H1 (cell line): ENCODE measurements at places on chromosomes 2 and 18. TPM values are rescaled to one million over a fixed set of nuclear protein-coding genes. Genes with fewer than 3 reads are reported as not detected.

DNA sequence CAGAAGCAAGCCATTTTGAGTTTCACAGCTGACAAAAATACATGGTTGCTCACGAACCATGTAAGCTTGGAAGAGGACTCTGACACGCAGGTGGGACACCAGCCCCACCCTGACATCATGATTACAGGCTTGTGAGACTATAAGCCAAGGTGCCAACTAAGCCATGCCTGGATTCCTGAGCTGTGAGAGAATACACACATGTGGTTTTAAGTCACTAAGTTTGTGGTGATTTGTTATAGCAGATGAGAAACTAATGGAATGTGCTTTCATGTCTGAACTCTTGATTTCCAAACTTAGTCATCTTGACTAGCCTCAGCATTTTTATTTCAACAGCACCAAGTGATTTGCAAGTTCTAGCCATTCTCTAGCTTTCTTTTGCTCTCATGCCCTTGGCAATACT is 676.1 kb upstream of the CELF4 start:
- DNase-seq: no peak

DNA sequence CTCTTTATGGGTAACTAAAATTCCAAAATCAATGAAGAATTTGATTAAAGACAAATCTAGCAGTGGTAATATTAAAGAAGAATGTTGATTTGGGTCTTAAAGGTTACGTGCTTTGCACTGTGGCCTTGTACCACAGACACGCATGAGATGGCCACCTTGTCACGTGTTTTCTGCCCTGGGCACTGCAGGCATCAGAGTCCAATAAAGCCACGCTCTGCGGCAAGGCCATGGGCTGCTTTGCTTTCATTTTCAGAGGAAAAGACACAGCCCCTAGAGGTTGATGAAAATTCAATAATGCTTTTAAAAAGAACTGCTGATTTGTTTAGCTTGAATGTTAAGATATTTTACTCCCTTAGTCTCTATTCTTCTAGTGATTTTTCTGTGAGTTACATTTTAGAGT is 30.4 kb downstream of the AOX1 start:
- DNase-seq: no peak

GRCh38 chr2:242088471-242089212 is 219.1 kb downstream of the RTP5 start:
- peak; percentile 46 for DNase-seq

DNA sequence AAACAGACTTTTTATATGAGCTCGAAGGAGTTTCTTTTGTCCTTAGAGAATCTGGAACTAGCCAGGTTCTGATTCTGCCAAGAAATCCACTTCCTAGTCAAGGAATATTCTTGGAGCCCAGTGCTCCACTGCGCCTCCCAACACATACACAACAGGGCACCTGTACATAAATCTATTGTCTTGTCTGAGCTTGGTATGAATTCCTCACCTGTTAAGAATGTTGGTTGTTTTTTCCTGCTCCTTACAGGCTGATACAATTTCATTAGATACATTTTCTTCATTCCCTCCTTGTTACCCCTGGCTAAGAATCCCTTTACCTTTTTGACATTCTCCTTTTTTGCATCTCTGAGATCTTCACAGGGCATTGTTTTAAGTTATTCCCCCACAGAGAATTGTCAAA is 56.0 kb upstream of the FZD7 start:
- no peak for DNase-seq

Gene GKN2
- not detected in 2 replicates for total RNA-seq

Gene TMEM237
- 36.8 and 41.0 TPM in 2 replicates for total RNA-seq

- no peak for DNase-seq
These were observed 324.6 kb downstream of the HRH4 start for GRCh38 chr18:24785019-24785418.

GRCh38 chr2:195488567-195488966 is 168.5 kb upstream of the SLC39A10 start:
- no peak for DNase-seq

- DNase-seq: peak; percentile 64
These were observed 15.4 kb upstream of the MLPH start for GRCh38 chr2:237471438-237472186.

DNA sequence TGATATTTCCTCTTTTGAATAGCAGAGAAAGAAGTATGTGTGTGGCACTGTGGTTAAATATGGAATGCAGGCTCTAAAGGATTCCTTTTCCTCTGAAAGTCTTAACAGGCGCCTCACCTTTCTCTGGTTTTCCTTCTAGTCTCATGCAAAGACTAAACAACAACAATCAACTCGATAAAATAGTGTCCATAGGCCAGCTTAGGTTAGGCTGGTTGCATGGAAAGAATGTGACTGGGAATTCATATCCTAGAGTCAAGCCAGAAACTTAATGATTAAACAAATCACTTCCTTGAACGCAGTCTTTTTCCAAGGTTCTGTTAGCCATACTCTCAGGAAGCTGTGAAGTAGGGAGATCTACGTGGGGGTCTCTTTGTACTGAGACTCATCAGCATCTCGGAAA is 800.8 kb upstream of the ID2 start:
- DNase-seq: no peak

GRCh38 chr18:3306391-3306790 is 44.5 kb downstream of the MYL12B start:
- no peak for DNase-seq

DNA sequence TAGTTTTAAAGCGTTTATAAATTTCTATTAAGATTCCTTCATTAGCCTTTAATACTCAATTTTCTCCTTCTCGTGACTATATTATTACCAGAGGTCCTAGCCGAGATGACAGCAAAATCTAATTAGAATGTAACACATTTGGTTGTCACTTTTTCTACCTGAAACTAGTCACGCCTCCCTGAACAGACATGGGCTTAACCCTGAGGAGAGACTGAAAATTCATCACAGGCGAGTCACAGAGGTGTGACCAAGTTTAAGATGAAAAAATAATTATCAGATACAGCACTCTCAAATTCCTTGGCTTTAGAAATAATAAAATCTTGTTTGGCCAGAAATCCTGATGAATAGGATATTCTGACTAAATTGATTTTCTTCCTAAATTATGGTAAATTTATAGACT is 834.4 kb upstream of the SLC39A10 start:
- no peak for DNase-seq

DNA sequence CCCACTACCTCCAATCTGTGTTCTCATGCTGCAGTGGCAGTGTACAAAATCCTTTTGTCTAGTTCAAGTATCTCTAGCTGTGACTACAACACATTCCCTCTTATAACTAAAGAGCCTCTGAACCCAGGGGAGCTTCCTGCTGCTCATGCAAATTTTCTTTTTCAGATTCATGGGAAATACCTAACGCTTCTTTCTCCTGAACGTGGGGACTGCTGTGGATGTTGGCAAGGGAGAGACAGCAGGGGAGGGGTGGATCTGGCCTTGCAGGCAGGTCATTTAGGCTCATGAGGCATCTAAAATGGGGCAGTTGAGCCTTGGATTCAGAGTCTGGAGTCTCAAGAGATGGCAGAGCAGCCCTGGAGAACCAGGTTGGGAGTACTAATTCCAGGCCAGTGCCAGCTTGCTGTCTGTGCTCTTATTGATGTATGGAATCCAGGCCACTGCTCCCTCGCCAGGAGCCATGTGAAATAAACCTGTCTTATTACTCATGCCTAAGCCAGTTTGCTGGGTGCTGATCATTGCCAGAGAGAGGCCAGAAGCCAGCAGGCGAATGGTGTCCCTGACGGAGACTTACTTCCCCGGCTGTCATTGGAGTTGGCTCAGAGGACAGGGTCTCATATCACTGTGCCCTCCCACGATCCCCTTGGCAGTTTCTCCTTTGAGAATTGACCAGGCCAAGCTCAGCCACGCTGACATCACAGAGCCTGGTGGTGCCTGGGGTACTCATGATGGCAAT is 29.2 kb upstream of the TNP1 start:
- no peak for DNase-seq

Gene SLC5A7
- 0.11 and 0.15 TPM in 2 replicates for total RNA-seq

DNA sequence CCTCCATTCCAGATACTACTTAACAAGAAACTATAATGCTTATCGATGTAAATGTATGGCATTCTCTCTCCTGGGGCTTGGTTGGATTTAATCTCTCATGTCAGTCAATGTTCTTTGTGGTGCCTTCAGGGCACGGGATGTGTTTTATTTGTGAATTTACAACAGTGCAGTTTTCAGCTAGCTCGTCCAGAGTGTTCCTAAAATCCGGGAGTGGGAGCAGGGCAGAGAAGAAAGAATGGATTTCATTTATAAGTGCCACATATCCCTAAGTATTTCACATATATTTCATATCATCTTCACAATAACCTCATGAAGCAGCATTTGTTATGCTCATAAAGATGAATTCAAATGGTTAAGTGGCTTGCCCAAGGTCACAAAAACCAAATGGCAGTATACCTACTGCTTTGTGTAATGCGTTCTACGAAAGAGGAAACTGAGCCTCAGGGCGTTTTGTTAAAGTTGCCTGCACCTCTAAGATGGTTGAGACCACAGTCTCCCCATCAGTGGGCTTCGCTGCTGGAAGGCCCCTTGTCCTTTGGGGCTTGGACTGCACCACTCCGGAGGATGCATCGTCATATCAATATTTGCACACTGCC is 134.7 kb upstream of the MGAT5 start:
- no peak for DNase-seq

DNA sequence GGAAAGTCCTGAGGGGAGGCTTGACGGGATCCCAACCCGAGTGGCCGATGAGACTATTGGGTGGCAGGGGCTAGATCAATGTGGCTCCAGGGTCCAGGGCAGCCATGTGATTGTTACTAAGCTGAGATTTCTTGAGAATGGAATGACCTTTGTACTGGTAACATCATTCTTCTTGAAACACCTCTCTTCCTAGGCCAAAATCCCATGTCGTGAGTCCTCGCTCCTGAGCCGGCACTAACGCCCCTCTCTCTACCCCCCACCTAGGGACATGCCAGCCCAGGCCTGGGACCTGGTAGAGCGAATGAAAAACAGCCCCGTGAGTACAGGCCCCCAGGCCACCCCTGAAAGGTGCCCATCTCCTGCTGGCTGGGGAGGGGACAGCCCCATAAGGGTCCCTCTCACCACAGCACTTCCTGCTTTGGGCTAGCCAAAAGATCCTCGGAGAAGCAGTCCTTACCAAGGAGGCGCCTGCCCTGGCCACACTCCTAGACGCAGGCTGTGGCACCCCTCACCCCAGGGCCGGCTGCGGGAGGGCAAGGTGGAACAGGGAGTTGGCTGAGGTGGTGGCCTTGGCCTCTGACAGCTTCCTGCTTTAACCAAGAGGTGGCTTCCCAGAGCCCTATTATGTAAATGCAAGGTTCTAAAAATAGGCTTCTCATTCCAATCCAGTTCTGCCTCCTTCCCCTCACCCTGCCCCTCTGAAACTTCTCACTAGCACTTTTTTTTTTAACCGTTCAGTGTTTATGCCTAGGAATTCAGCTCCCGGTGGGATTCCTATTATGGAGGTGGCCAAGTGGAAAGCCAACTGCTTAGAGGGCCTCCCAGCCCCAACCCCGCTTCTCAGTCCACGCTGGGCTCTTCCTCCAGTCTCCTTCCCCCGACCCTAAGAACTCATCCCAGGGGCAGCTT is 126.6 kb upstream of the PPP1CB start:
- DNase-seq: peak; percentile 55

- peak; percentile 67 for DNase-seq
These were observed 112.5 kb upstream of the SLC38A11 start for GRCh38 chr2:165067643-165068486.

GRCh38 chr2:144547494-144547893 is 27.6 kb upstream of the ZEB2 start:
- no peak for DNase-seq

- no peak for DNase-seq
These were observed 15.8 kb downstream of the CROCC2 start for GRCh38 chr2:240921995-240922244.

Gene GATA6
- 0.09 and 0.25 TPM in 2 replicates for total RNA-seq

DNA sequence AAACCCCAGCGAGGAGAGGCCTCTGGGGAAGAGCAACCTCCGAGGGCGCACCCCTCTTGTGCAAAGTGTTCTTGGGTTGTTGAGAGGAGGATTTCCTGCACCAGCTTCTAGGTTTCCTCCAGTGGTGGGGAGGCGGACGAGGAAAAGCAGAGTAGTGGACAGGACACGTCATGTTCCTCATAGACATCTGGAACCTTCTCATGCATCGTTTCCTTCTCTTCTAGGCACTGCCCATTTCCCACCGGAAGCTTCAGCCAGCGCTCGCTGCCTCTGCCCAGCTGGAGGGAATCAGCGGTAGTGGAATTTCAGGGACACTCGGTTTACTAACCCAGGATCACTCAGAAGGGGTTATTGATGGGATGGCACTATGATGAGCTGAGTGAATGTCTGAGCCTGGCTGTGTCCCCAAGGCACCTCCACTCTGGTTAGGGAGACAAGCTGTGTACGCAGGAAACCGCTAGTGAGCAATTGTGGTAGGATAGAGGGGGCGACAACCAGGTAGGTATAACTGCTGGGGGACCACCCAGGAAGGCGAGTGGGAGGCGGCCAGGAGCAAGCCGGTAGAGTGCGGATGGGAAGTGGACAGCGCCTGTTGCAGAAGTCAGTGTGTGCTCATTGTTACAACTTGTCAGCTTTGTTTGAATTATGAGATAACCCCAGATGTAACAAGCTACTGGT is 960 bp upstream of the APOB start:
- DNase-seq: no peak

Gene GPR75
- total RNA-seq: 3.5 and 4.1 TPM in 2 replicates

GRCh38 chr2:168694173-168694572 is 108.3 kb upstream of the NOSTRIN start:
- no peak for DNase-seq

Gene AGAP1
- total RNA-seq: 39.4 and 40.5 TPM in 2 replicates

- DNase-seq: no peak
These were observed 69.1 kb downstream of the PIK3C3 start for GRCh38 chr18:42024131-42024530.

Gene AMER3
- 0.19 and 0.55 TPM in 2 replicates for total RNA-seq

Gene ALPG
- total RNA-seq: 0.56 and 0.75 TPM in 2 replicates

DNA sequence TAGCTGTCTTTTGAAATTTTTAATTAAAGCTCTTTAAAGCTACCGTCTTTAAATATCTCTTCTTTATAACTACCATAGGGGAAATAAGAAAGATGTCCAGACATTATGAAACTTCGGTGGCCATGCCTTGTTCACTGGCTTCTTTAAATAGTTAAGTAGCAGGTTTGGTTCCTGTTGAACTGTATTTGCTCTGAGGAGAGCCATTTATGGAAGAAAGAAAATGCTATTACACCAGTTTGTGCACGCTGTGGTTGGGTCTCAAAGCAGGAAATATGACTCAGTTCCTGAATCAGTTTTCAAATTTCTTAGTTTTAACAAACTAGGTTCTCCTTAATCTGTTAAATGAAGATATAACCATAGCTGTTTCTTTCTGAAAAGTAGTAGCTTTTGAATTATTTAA is 12.2 kb downstream of the ARPC2 start:
- no peak for DNase-seq

- no peak for DNase-seq
These were observed 65.7 kb upstream of the PARD3B start for GRCh38 chr2:204479557-204479956.

Gene DSG4
- not detected in 2 replicates for total RNA-seq

Gene HAT1
- total RNA-seq: 68.4 and 74.2 TPM in 2 replicates

DNA sequence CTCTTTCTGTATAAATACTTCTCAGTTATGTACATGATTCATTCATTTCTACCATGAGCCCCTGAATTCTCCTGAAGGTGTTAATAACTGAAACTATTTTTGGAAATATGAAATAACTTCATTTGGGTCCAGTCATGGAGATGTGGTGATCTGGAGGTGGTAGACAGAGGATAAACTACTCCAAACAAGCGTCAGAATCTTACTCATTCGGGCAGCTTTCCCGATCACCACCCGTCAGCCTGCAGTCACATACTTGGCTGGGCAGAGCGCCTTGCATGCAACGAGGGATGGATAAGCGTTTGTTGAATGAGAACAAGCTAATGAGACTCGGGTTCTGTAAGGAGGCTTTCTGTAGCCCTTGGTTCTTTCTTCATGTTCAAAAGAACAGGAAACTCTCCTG is 222.7 kb downstream of the CD226 start:
- no peak for DNase-seq

GRCh38 chr18:79877163-79878091 is 74.0 kb downstream of the SLC66A2 start:
- DNase-seq: no peak
